ENCODE measurements at places on chromosomes 2 and 18.

DNA sequence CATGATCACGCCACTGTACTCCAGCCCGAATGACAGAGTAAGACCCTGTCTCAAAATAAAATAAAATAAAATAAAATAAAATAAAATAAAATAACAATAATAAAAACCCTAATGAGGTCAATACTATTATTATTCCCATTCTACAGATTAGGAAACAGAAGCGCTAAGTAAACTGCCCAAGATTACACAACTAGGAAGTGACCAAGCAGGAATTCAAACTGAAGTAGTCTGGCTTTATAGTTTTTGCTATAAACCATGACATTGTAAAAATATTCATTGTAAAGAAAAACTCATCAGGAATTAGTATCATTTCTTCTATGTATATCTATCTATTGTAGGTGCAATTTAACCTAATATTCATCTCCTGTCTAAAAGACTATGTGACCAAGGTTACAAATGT lies 1.2 kb downstream of the PLEKHM3 start:
- DNase-seq, result no peak

DNA sequence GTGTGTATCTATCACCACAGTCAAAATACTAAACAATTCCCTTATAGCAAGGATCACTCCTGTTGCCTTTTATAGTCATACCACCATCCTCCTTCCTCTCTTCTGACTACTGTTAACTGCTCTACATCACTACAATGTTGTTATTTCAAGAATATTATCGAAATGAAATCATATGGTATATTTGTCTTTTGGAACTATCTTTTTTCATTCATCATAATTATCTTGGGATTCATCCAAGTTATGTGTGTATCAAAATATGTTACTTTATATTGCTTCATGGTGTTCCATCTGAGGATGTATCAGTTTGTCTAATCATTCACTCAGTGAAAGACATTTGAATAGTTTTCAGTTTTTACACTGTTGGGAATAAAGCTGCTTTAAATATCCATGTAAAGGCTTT lies 1423.0 kb upstream of the PIK3C3 start:
- DNase-seq, result no peak

- no peak for DNase-seq
These were observed 130.5 kb upstream of the CCDC195 start for GRCh38 chr2:224846686-224847085.

DNA sequence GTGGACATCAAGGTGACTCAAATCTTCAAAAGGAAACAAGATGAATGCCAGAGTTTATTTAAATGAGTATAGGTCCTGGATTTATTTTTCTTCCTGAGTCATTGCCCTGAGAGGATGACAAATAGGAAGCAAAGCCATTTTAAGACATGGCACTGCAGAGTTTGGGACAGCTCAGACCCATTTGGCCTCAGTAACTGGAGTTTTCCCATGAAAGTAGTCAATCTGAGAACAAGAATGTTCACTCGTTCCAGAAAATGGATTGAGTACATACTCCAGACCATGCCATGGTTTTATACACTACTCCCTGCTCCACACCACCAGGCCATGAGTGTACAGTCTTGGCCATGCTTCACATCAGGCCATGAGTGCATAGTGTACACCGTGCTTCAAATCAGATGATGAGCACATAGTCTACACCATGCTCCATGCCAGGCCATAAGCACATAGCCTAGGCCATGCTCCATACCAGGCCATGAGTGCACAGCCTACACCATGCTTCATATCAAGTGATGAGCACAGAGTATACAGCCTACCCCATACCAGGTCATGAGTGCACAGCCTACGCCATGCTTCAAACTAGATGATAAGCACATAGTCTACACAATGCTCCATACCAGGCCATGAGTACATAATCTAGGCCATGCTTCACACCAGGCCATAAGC lies 202.4 kb downstream of the FBXO15 start:
- DNase-seq, result no peak

GRCh38 chr2:28088970-28089369 lies 198.4 kb downstream of the BABAM2 start:
- no peak for DNase-seq

GRCh38 chr2:108634576-108635160 lies 84.6 kb upstream of the RANBP2 start:
- DNase-seq, result no peak

- no peak for DNase-seq
These were observed 1.3 kb downstream of the ZNF521 start for GRCh38 chr18:25350489-25351251.

GRCh38 chr2:36819095-36819711 lies 122.7 kb downstream of the VIT start:
- no peak for DNase-seq

DNA sequence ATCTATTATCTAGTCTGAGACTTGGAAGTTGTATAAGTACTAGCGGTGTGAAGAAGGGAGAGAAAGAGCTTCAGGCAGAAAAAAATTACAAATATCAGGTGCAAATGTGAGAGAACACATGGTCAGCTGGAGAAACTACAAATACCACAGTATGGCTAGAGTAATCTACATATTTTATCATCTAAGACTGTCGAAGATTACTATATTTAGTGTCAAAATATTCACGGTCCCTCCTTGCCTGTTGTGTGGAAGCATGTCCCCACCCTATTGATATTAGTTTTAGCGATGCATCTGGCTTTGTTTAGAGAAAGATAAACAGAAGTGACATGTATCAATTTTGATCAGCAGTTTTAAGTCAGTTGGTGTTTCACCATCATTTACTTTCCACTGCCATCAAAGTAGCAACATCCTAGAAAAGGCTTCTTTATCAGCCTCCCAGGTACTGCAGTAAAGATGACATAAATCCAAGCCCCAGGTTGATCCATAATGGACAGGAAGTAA lies 90.5 kb upstream of the ITGA4 start:
- no peak for DNase-seq

DNA sequence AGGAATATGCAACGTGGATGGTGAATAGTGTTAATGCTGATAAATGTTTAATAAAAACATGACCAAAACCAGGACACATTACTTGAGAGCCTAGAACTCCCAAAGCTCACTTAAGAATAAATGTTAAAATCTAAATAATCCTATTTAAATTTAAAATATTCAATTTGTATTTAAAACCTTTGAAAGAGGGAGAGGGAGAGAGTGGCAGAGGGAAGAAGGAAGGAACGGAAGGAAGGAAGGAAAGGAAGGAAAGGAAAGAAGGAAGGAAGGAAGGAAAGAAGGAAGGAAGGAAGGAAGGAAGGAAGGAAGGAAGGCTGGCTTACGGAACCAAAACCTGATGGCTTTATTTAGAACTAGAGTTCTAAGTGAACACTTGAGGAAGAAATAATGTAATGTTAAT lies 324.1 kb upstream of the SYT4 start:
- DNase-seq, result no peak

GRCh38 chr2:135265960-135266490 lies 213.9 kb downstream of the RAB3GAP1 start:
- DNase-seq, result no peak

DNA sequence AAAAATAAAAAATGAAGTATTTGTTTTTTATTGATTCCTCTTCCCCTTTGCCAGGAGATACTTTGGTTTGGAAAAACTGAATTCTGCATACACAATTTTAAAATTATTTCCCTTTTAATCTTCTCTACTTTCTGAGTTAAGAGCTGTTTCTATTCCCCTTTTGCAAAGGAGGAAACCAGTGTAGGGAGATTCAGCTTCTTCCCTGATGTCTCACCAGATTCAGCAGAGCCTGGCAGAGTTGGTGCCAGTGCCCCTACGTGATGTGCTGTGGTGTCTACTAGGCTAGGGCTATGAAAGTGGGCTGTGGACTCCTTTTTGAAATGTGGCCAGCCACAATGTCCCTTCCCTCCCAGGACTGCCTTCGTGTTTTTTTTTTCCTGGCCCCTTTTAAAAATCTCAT lies 2.4 kb downstream of the RPE start:
- DNase-seq, result no peak

- no peak for DNase-seq
These were observed 434.0 kb upstream of the MEIS1 start for GRCh38 chr2:66000901-66001300.
